Esophagus muscularis mucosa (tissue), 4 donors: ENCODE measurements at places on chromosomes 1 and 21. TPM values are rescaled to one million over a fixed set of nuclear protein-coding genes. Genes with fewer than 3 reads are reported as not detected.

DNA sequence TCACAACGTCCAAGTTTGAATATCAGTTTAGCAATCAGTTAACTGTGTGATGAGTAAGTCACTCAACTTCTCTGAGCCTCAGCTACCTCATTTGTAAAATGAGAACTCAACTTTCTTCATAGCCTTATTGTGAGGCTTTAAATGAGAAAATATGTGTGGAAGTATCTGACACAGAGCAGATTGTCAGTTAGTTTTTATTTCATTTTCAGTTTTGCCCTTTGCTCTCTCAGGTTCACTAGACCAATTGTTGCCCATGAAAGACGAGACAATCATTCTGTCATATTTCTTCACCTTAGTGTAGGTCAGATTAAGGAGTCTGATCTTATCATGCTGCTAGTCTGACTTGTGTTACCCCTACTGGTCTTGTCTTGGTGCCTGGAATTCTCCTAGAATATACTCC lies 232.8 kb upstream of the PTBP2 start:
- peaks cover 12% of the 10 kb centered on the region for H3K4me1 ChIP-seq
- no peaks in the 10 kb centered on the region for H3K27me3 ChIP-seq
- no peak for DNase-seq
- no peaks in the 10 kb centered on the region for H3K36me3 ChIP-seq
- no peak overlapping the region for H3K27ac ChIP-seq
- no peak overlapping the region for H3K4me3 ChIP-seq

GRCh38 chr1:36771660-36772284 lies 262.5 kb downstream of the GRIK3 start:
- H3K27ac ChIP-seq, result no peak overlapping the region
- H3K36me3 ChIP-seq, result no peaks in the 10 kb centered on the region
- H3K27me3 ChIP-seq, result no peaks in the 10 kb centered on the region
- no peak for DNase-seq
- H3K4me1 ChIP-seq, result no peaks in the 10 kb centered on the region

DNA sequence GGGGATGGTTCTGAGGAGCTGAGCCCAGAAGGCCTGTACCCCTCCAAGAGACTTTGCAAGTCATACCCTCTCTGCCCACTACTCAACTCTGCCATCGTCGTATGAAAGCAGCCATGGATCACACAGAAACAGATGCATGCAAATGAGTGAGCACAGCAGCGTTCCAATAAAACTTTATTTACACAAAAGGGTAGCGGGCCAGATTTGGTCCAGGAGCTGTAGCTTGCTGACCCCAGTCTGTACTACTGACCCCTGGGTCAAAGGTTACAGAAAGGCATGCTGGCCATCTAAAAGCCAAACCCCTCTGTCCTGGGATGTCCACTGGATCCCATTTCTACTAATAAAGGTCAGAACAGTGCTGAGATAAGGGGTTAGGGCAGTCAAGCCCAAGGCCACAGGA lies 8.8 kb upstream of the AGTRAP start:
- peaks cover 20% of the 10 kb centered on the region for H3K4me1 ChIP-seq
- H3K27ac ChIP-seq, result no peak overlapping the region
- no peak overlapping the region for H3K4me3 ChIP-seq
- DNase-seq, result no peak
- no peaks in the 10 kb centered on the region for H3K27me3 ChIP-seq

The HIPK1 gene
- 60.6 TPM for total RNA-seq

The LENEP gene
- total RNA-seq, result not detected

DNA sequence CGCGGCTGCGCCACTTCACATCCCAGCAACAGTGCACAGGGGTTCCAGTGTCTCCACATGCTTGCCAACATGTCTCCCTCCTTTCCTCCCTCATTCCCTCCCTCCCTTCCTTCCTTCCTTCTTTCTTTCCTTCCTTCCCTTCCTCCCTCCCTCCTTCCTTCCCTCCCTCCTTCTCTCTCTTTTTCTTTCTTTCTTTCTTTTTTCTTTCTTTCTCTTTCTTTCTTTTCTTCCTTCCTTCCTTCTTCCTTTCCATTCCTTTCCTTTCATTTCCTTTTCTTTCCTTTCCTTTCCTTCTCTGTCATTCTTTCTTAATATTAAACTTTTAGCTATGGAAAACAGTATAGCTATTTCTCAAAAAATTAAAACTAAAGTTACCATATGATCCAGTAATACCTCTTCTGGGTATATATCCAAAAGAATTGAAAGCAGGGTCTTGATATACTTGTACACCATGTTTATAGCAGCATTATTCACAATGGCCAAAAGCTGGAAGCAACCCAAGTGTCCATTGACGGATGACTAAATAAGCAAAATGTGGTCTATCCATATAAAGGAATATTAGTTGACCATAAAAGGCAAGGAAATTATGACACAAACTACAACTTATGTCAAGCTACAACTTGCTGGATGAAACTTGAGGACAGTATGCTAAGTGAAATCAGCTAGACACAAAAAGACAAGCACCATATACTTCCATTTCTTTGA lies 55.0 kb upstream of the TLR5 start:
- H3K4me1 ChIP-seq, result no peaks in the 10 kb centered on the region
- H3K4me3 ChIP-seq, result no peak overlapping the region
- H3K36me3 ChIP-seq, result no peaks in the 10 kb centered on the region
- H3K27me3 ChIP-seq, result no peaks in the 10 kb centered on the region

DNA sequence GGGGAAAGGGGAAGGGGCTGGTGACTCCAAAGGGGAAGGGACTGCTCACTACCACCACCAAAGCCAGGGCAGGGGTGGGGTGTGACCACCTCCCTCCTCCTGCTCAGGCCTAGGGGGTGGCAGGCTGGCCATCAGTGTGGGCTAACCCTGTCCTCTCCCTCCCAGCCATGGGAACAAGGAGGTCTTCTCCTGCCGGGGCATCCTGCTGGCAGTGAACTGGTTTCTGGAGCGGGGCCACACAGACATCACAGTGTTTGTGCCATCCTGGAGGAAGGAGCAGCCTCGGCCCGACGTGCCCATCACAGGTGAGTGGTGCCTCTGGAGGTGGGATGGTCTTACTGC lies 5.7 kb downstream of the ZC3H12A start:
- H3K27ac ChIP-seq, result peak overlapping the region; percentile 97
- no peak for DNase-seq
- peaks cover 72% of the 10 kb centered on the region for H3K4me1 ChIP-seq
- peak overlapping the region; percentile 52 for H3K4me3 ChIP-seq
- H3K27me3 ChIP-seq, result no peaks in the 10 kb centered on the region

DNA sequence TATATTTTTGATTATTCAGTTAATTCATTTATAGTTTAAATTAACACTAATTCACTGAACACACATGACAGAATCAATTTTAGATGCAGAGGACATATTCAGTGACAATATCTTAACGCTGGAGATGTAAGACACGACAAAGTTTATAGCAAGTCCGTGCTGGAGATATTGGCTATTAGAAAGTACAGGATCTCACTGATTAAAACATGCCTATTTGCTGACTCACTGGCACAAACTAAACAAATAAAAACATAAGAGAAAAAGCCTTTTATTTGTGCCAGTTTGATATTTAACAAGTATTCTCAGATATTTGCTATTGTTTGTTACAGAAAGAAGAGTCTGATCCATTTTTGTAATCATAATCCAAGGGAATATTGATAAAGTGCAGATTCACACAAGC lies 1122.9 kb upstream of the B3GALT2 start:
- no peak overlapping the region for H3K4me3 ChIP-seq
- no peaks in the 10 kb centered on the region for H3K4me1 ChIP-seq
- H3K36me3 ChIP-seq, result no peaks in the 10 kb centered on the region
- DNase-seq, result no peak

The PODN gene
- 116 TPM for total RNA-seq

The PDC gene
- not detected for total RNA-seq

- H3K36me3 ChIP-seq, result no peaks in the 10 kb centered on the region
- H3K4me1 ChIP-seq, result peaks cover 40% of the 10 kb centered on the region
Observed at GRCh38 chr21:15741510-15741909, 11.7 kb downstream of the USP25 start.

GRCh38 chr21:42864815-42865775 lies 14.2 kb downstream of the WDR4 start:
- H3K36me3 ChIP-seq, result peaks cover 58% of the 10 kb centered on the region
- no peaks in the 10 kb centered on the region for H3K4me1 ChIP-seq
- no peaks in the 10 kb centered on the region for H3K27me3 ChIP-seq
- DNase-seq, result no peak
- no peak overlapping the region for H3K4me3 ChIP-seq
- no peak overlapping the region for H3K27ac ChIP-seq

DNA sequence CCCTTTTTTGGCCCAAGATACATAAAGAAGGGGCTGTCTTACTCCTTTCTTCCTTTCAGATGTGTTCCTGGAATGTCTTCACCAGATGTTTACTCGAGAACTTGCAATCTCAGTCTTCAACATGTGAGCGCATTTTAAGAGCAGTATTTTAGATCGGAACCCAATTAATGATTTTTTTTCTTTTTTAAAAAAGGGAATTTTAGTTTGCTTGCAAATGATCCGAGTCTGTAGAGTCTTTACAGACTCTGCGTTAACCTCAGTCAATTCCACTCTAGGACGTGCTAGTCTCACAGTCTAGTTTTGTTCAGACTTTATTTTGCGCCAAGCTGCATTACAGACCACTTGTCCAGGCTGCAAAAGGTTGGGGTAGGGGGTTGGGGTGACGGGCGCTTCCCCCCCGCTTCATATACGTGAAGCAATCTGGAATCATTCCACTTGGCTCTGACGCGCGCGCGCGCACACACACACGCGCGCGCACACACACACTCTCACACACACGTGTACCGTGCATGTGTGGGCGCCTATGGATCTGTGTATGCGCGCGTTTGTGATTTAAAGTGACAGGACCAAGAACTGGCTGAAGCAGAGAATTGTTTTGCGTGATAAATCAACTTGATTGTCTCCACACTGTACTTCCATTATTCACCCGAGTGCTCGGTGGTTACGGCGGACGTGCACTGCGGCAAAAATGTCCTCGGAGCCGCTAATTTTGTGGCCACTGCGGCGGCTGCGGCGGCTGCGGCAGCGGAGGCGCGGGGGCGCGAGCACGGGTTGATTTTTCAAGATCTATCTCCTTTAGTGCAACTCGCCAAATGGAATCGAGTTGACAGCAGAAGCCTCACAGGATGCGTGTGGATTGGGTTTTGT lies 25.6 kb upstream of the NFIA start:
- no peaks in the 10 kb centered on the region for H3K27me3 ChIP-seq
- H3K27ac ChIP-seq, result peak overlapping the region; percentile 93
- no peak for DNase-seq
- H3K4me1 ChIP-seq, result peaks cover 62% of the 10 kb centered on the region

- DNase-seq, result no peak
- no peak overlapping the region for H3K27ac ChIP-seq
- H3K4me3 ChIP-seq, result no peak overlapping the region
Observed at GRCh38 chr1:240806200-240806745, 194.3 kb upstream of the GREM2 start.

The CYP4Z1 gene
- total RNA-seq, result 1.4 TPM

DNA sequence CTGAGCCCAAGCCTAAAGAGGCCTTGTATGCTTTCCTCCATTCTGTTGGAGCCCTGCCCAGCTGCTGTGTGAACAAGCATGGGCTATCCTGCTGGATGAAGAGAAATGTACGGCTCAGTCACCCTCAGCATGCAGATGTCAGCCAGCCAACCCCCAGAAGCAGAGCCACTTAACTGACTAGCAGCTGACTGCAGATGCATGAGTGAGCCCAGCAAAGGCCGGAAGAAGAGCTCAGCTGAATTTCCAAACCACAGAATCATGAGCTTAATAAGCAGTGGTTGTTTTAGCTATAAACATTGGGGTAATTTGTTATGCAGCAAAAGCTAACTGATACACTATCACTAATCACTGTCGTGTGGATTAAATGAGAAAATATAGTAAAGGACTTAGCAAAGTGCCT lies 39.0 kb downstream of the FOXO6 start:
- no peak overlapping the region for H3K4me3 ChIP-seq
- no peaks in the 10 kb centered on the region for H3K27me3 ChIP-seq
- no peak overlapping the region for H3K27ac ChIP-seq
- peaks cover 18% of the 10 kb centered on the region for H3K4me1 ChIP-seq

- DNase-seq, result no peak
- no peaks in the 10 kb centered on the region for H3K36me3 ChIP-seq
- H3K27me3 ChIP-seq, result no peaks in the 10 kb centered on the region
- H3K27ac ChIP-seq, result no peak overlapping the region
- no peak overlapping the region for H3K4me3 ChIP-seq
- peaks cover 17% of the 10 kb centered on the region for H3K4me1 ChIP-seq
Observed at GRCh38 chr1:44424747-44425146, 19.7 kb downstream of the RNF220 start.

The BGLAP gene
- not detected for total RNA-seq

The TESK2 gene
- 3.8 TPM for total RNA-seq

DNA sequence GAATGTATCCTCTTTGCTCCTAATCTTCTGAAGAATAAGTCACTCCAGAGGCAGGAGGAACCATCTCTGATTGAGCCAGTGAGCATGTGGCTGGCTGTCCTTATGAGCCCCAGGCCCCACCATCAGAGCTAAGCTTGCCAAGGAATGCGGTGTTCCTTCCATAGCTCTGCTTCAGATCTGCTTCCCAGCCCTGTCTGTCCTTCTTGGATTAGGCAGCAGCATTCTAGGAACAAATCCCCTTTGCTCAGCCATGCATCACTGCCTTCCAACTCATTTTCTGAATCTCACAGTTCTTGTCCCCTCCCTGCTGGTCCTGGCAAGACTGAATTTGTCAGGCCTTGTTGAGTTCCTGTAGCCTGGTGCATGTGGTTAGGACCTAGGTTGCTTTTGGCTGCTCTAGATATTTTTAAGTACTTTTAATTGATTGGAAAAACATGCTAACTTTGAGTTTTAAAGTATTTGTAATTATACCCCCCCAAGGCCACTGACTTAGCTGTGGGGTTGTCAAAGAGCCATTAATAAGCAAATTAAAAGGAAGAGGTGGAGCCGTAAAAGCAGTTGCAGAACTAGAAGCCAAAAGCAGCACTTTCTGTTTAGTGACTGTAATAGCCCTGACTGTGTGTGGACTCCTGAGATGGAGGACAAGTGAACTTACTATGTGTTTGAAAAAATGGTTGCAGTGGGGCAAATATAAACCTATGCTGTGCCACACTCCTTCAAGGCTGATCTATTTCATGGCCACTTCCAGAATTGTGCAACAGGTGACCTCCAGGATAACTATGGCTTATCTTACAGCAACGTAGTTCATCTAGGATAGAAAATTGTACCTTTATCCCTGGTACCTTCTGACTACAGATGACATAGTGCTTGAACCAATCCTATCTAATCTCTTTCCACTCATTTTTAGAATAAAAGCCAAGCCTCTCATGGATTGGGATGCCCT lies 61.3 kb upstream of the BACH1 start:
- H3K27ac ChIP-seq, result peak overlapping the region; percentile 64
- H3K4me1 ChIP-seq, result peaks cover 7% of the 10 kb centered on the region
- no peak for DNase-seq
- H3K36me3 ChIP-seq, result no peaks in the 10 kb centered on the region
- H3K4me3 ChIP-seq, result no peak overlapping the region

GRCh38 chr1:226033582-226033981 lies 28.9 kb upstream of the H3-3A start:
- no peak for DNase-seq
- peaks cover 10% of the 10 kb centered on the region for H3K4me1 ChIP-seq
- H3K4me3 ChIP-seq, result no peak overlapping the region
- peak overlapping the region; percentile 57 for H3K27ac ChIP-seq
- H3K36me3 ChIP-seq, result no peaks in the 10 kb centered on the region

- DNase-seq, result no peak
- no peaks in the 10 kb centered on the region for H3K4me1 ChIP-seq
Observed at GRCh38 chr1:209370241-209370995, 213.1 kb upstream of the CAMK1G start.

The BRDT gene
- total RNA-seq, result not detected
